Activated CD8-positive, alpha-beta T cell treated with anti-CD3 and anti-CD28 coated beads, Interleukin-2, amount 10 ng/mL, durations not matched to agents 7 days and 5 days (primary cell): ENCODE measurements at places on chromosomes 12 and 14. TPM values are rescaled to one million over a fixed set of nuclear protein-coding genes. Genes with fewer than 3 reads are reported as not detected.

DAO gene
- not detected for total RNA-seq

LALBA gene
- not detected for total RNA-seq

PRKD1 gene
- total RNA-seq: not detected

TAS2R9 gene
- not detected for total RNA-seq

CCDC60 gene
- not detected for total RNA-seq

P2RX2 gene
- total RNA-seq: not detected

DNA sequence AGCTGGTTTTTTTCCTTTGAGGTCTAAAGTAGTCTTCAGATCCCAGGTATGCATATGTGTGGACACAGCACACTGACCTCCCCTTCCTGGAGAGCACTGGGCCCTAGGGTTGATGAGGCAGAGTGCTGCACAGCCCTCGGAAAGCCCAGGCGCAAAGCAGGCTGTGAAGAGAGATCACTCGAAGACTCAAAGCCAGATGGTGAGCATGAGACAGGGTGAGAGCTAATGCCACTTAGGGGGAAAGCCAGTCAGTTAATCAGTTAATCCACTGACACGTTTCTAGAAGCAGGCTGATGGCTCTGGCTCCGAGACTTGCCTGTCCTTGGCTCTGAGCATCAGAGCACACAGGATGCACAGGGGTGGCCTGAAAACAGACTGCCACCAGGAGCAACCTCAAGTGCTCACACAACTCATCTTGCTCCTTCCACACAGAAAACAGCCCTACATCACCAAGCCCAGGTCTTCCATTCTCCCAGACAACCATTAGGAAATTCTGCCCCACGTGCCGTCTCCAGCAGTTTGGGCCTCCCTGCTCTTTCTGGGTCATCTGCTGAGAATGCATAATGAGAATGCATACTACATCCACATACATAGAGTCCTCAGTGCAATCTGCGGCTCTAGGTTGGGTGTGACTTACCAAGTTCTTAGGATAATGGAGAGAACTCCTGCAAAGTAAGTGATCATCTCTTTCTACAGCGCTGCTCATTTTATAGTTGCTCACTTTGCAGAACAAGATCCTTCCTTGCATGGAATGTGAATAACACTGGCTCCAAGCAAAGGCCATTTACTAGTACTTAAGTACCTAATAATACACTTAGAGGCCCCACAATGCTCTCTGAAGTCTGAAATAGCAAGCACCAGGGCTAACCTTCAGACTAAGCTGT is 12.0 kb downstream of the AQP6 start:
- H3K27ac ChIP-seq: no peak overlapping the region
- DNase-seq: no peak
- peaks cover 36% of the 10 kb centered on the region for H3K36me3 ChIP-seq
- H3K27me3 ChIP-seq: no peaks in the 10 kb centered on the region
- H3K4me3 ChIP-seq: no peak overlapping the region

GRCh38 chr12:19190292-19191031 is 60.9 kb downstream of the PLEKHA5 start:
- H3K27me3 ChIP-seq: peaks cover 7% of the 10 kb centered on the region
- no peak for DNase-seq
- no peak overlapping the region for H3K27ac ChIP-seq
- H3K4me1 ChIP-seq: no peaks in the 10 kb centered on the region
- no peaks in the 10 kb centered on the region for H3K36me3 ChIP-seq

DNA sequence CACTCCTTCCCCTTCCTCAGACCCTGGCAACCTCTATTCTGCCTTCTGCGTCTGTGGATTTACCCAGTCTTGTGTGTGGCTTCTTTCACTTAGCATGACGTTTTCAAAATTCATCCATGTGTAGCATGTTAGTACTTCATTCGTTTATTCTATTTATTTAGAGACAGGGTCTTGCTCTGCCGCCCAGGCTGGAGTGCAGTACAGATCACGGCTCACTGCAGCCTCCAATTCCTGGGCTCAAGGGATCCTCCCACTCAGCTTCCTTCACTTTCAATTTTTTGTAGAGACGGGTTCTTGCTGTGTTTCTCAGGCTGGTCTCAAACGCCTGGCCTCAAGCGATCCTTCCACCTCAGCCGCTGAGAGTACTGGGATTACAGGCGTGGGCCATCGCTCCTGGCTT is 37.0 kb downstream of the B4GALNT3 start:
- peaks cover 8% of the 10 kb centered on the region for H3K27me3 ChIP-seq
- H3K4me1 ChIP-seq: no peaks in the 10 kb centered on the region
- peaks cover 2% of the 10 kb centered on the region for H3K36me3 ChIP-seq
- no peak overlapping the region for H3K4me3 ChIP-seq
- no peak for DNase-seq
- H3K27ac ChIP-seq: no peak overlapping the region

DNA sequence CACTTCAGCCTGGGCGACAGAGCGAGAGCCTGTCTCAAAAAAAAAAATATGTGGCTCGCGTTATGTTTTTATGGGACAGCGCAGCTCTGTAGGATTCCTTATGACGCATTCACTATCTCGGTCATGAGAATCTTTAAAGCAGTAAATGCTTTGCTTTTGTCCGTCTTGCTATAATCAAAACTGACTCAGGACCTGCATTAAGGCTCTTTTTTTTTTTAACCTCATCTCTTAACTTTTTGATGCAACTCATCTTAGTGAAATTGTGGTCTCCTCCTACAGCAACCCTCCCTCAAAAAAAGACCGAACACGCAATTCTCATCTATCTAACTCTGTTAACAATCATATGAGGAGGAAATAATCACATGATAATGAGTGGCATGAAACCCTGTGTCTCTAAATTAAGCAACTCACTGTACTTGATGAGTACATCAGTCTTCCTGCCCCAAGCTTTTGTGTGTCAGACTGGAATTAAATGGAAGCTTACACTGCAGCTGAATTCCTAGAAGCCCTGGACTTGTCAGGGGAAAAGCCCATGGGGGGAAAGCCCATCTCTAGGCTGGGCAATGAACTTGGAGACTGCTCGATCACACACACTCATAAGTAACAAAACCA is 4.3 kb downstream of the P2RX4 start:
- no peak overlapping the region for H3K4me3 ChIP-seq
- no peak for DNase-seq
- peaks cover 57% of the 10 kb centered on the region for H3K4me1 ChIP-seq
- H3K36me3 ChIP-seq: peaks cover 54% of the 10 kb centered on the region
- H3K27me3 ChIP-seq: no peaks in the 10 kb centered on the region

DNA sequence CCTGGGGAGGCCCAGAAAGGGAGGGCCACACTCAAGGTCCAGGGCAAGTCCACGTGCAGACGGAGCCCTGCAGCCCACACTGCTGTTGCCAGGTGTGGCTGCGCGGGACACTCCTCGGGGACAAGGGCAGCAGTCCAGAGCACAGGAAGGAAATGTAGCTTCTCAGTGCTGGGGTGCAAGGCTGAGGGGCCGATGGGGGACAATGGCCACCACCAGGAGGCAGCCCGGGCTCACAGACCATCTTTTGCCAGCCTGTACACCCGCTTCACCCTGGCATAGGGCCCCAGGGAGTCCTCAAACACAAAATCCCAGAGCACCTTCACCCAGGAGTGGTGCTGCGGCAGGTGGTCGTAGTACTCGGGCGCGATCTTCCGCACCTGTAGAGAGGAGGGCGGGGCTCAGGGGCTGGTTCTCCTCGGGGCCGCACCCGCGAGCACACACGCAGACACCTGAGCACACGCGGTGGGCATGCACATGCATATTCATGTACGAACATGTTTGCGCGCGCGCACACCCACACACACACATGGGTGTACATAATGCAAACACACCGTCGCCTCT is 12.8 kb downstream of the DEGS2 start:
- peak overlapping the region; percentile 90 for H3K27ac ChIP-seq
- DNase-seq: no peak
- H3K36me3 ChIP-seq: peaks cover 27% of the 10 kb centered on the region
- peak overlapping the region; percentile 34 for H3K4me3 ChIP-seq
- H3K4me1 ChIP-seq: peaks cover 41% of the 10 kb centered on the region

- H3K27me3 ChIP-seq: peaks cover 31% of the 10 kb centered on the region
- no peaks in the 10 kb centered on the region for H3K36me3 ChIP-seq
- no peak for DNase-seq
These were observed 56.4 kb downstream of the CMKLR1 start for GRCh38 chr12:108282676-108283075.

DNA sequence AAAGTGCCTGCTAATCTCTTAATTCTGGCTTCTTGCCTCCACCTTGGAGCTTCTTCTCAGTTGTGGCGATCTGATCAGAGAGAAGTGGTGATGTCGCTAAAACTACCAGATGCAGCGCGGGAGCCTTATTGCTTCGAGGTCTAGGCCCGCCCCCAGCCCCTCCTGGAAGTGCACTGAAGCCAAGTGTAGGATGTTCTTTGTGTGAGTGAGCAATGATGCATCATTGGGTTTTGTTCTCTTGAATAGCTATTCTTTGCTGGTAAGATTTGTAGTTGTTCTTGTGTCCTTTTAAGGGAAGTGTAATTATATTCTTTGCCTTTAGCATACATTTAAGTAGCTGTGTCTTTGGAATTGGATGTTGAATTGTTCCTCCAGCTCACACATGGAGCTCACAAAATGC is 35.8 kb downstream of the MTHFD1 start:
- DNase-seq: no peak
- H3K36me3 ChIP-seq: peaks cover 76% of the 10 kb centered on the region
- no peak overlapping the region for H3K27ac ChIP-seq
- H3K27me3 ChIP-seq: no peaks in the 10 kb centered on the region

DNA sequence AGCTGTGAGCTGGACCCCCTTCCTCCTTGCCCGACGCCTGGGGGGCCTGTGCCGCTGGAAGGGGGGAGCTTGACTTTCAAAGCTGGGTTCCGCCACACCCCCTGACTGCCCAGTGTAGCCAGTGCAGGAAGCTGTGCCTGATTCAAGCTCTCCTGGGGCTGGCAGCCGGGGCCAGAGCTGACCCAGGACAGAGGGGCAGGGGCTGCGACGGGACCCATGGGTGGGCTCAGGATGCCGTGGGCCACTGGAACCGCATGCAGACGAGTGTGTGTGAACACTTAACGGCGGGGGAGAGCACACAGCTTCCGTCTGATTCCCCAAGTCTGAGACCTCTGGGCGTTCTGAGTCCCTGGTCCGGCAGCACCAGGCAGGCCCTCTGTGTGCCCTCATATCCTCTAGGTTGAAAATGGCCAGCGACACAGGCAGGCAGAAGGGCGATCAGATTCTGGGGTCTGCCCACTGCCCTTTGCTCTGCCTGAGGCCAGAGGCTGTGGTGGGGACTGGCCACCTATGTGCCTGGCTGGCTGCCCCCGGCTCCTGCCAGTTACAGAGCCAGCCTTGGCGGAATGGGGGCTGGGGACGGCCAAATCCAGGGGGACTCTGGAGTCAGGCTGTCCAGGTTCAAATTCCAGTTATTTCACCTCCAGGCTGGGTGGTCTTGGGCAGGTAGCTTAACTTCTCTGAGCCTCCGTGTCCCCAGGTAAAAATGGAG is 54.0 kb downstream of the CYP46A1 start:
- no peak overlapping the region for H3K4me3 ChIP-seq
- no peak overlapping the region for H3K27ac ChIP-seq
- no peak for DNase-seq
- no peaks in the 10 kb centered on the region for H3K36me3 ChIP-seq
- H3K27me3 ChIP-seq: peaks cover 23% of the 10 kb centered on the region
- H3K4me1 ChIP-seq: no peaks in the 10 kb centered on the region

GRCh38 chr12:56723352-56723751 is 1.7 kb downstream of the NACA start:
- peak overlapping the region; percentile 98 for H3K4me3 ChIP-seq
- H3K27ac ChIP-seq: peak overlapping the region; percentile 97
- DNase-seq: no peak
- no peaks in the 10 kb centered on the region for H3K27me3 ChIP-seq
- peaks cover 66% of the 10 kb centered on the region for H3K4me1 ChIP-seq
- H3K36me3 ChIP-seq: peaks cover 81% of the 10 kb centered on the region

DNA sequence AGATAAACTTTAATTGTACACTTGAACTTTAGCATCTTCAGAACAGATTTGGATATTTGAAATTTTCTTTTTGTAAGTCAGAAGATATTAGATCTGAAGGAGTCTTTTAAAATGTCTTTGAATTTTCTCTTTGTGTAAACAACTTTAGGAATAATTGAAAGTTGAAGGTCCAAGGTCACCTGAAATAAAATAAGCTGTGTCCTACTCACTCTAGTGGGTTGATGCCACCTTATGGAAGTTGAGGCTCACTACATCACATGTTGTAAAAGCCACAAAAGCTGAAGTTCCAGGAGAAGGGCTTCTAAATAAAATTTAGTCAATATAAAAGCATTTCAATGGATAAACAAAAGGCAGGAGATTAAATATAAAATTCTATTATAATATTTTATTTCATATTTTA is 122.0 kb upstream of the ATXN7L3B start:
- H3K4me3 ChIP-seq: no peak overlapping the region
- no peak overlapping the region for H3K27ac ChIP-seq
- no peaks in the 10 kb centered on the region for H3K36me3 ChIP-seq
- no peaks in the 10 kb centered on the region for H3K4me1 ChIP-seq

DNA sequence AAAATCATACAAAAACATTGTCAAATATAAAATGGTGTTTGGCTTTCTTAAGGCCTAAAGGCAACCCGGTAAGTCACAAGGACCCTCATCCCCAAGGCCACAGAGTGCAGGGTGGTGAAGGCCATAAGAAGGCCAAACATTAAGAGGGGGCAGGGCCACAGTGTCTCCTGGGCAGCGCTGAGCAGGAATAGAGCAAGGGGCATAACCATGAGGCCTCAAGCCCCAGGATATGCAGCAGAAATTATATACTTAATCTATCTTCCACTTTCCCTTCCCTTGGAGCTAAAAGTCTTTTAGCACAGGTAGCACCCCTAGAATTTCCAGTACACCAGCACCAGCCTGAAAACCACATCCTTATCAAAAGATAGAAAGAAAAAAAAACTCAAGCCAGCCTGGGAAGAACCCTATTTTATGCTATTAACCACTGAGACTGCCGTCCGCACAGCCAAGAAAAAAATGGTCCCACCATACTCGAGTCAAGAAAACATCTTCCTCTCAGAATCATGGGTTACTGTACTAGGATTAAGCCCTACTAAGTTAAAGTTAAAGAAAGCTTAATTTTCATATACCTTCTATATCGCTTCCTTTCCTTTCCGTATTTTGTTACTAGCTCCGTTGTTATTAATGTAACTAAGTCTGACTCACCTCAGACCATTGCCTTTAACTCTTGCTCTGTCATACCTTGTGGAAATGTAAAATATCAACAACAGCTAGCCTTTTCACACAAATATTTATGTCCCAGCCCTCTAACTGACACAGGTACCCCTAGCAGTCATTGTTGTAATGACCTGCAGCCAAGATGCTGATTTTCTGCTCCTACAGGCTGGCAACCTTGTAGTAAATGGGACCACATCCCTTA is 20.1 kb downstream of the KLRK1 start:
- DNase-seq: no peak
- peak overlapping the region; percentile 75 for H3K4me3 ChIP-seq
- peaks cover 51% of the 10 kb centered on the region for H3K4me1 ChIP-seq
- H3K36me3 ChIP-seq: peaks cover 73% of the 10 kb centered on the region

DNA sequence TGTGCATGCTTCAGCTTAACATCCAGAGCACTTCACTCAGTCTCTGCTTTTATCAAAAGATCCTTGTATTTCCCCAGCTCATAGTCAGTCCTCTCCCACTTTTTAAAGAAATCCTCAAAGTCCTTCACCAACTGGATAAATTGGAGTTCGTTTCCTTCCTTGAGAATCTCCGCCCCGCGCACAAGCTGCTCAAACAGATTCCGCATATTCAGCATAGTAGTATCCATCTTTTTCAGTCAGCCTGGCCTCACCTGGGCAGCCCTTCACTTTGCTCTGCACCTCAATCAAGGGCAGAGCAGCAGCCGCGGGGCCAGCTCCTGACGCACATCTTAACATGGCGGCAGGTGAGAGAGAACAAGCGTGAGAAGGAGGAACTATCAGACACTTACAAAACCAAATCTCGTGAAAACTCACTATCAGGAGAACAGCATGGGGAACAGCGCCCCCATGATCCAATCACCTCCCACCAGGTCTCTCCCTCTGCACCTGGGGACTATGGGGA is 14.3 kb upstream of the DBX2 start:
- peaks cover 10% of the 10 kb centered on the region for H3K27me3 ChIP-seq
- DNase-seq: no peak
- no peaks in the 10 kb centered on the region for H3K4me1 ChIP-seq
- no peak overlapping the region for H3K4me3 ChIP-seq
- no peaks in the 10 kb centered on the region for H3K36me3 ChIP-seq
